PC-3 (cell line): ENCODE measurements at places on chromosomes 7 and 10.
A peak's percentile ranks its signal among the peaks of the same experiment; 100 is the strongest.

DNA sequence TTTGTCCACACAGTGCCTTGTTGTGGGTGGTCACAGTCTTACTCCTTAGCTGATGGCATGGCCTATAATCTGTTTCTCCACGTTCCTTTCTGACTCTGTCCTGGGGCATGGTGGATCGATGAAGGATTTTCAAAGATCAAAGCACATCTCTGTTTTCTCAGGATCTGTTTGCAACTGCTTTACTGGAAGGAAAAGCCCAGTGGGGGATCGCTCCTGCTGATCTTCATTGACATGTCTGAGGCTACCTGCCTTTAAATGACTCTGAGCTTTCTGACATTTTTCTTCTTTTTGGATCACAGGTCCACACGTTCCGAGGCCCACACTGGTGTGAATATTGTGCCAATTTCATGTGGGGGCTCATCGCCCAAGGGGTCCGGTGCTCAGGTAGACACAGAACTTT lies 68.0 kb upstream of the PRR15 start:
- DNase-seq, result no peak

- no peak for DNase-seq
These were observed 51.3 kb upstream of the PLEKHA1 start for GRCh38 chr10:122323189-122323588.

DNA sequence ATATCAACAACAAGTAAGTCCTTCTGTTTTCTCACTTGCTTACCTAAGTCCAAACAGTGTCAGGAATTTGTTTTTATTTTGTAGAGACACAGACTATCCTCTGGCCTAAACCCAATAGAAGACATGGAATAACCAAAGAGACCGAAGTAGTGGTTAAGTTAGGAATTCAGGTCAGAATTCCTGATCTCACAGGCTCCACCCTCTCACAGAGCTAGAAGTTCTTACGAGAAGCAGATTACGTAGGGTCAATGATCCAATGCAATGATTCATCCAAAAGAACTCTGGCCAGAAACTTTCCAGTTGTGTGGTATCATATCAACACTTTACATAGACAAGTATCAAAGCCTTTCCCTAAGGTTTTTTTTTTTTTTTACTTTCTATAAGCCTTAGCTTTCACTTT lies 73.8 kb downstream of the IQUB start:
- DNase-seq, result peak; percentile 46

GRCh38 chr7:105027176-105027853 lies 13.3 kb downstream of the KMT2E start:
- DNase-seq, result no peak

- no peak for DNase-seq
These were observed 10.4 kb upstream of the FAM170B start for GRCh38 chr10:49144058-49144720.

DNA sequence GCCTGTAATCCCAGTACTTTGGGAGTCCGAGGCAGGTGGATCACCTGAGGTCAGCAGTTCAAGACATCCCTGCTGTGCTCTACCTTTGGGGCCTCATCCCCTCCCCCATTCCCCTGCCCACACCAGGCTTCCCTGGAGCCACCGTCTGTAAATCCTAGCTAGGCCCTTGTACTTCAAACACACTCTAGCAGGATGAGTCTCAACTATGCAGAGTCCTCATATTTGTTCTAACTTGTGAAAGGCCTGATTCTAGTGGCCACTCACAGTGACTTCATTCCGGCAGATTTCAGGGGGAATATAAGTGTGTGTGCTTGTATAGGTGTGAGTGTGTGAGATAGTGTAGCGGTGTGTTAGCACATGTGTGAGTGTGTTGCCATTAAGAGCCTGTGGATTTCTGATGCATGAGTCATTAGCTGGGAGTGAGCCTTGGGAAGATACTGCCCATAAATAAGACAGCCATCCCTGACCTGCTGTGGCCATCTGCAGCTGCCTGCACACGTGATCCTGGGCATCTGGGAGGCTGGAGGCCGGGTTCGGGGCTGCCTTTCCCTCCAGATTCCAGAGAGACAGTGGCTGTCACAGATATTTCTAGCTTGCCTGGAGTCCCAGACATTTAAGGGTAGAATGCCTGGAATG lies 1.7 kb upstream of the NEURL1 start:
- peak; percentile 71 for DNase-seq

DNA sequence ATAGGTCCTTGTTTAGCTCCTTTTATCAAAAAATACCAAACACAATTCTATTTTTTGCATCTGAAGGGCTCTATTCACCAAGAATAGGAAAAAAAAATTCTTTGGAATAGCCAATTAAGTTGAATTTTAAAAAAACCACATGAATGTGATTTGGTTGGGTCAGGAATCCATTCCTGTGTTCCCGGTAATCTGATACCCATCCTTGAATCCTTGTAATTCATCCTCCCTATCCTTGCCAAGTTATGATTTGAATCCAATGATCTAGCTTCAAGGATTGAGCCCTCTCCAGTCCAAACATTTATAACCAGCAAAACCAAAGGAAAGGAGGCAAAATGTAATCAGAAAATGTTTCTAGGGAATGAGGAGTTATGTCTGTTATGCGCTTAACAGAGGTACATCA lies 86.6 kb downstream of the CFAP58 start:
- no peak for DNase-seq

DNA sequence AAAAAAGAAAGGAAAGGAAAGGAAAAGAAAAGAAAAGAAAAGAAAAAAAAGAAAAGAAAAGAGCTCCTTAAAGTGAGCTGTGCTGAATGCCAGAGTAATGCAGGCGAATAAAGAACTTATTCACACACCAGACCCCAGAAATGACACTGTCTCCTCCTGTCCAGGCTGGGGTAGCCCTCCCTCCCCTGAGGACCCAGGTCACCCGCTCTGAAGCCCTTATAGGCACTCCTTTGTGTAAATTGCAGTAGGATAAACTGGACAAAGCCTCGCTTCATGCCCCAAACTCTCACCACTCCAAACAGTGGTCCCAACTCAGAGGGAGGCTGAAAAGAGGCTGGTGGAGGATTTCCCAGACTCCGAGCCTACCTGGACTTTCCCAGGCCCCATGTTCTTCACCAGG lies 46.3 kb downstream of the PKD1L1 start:
- no peak for DNase-seq

GRCh38 chr10:128123846-128124245 lies 2.4 kb downstream of the MKI67 start:
- no peak for DNase-seq
